ENCODE measurements at places on chromosomes 13 and 19.
A peak's percentile ranks its signal among the peaks of the same experiment; 100 is the strongest.

- no peak overlapping the region for H3K4me3 ChIP-seq
- H3K36me3 ChIP-seq = peaks cover 10% of the 10 kb centered on the region
- no peak overlapping the region for H3K27ac ChIP-seq
- H3K27me3 ChIP-seq = no peaks in the 10 kb centered on the region
- no peak for DNase-seq
Observed at GRCh38 chr13:74335370-74335769, 201.2 kb upstream of the KLF12 start.

- H3K36me3 ChIP-seq = no peaks in the 10 kb centered on the region
- no peak overlapping the region for H3K4me3 ChIP-seq
- H3K27ac ChIP-seq = no peak overlapping the region
- H3K27me3 ChIP-seq = no peaks in the 10 kb centered on the region
Observed at GRCh38 chr19:42052241-42052863, 17.7 kb downstream of the GRIK5 start.

GRCh38 chr13:36862002-36862685, 43.1 kb downstream of the RFXAP start:
- no peak overlapping the region for H3K27ac ChIP-seq
- peaks cover 4% of the 10 kb centered on the region for H3K4me1 ChIP-seq
- H3K36me3 ChIP-seq = no peaks in the 10 kb centered on the region
- peaks cover 29% of the 10 kb centered on the region for H3K27me3 ChIP-seq
- DNase-seq = no peak

GRCh38 chr19:3056417-3057088, 5.7 kb downstream of the TLE5 start:
- H3K36me3 ChIP-seq = peaks cover 38% of the 10 kb centered on the region
- no peaks in the 10 kb centered on the region for H3K27me3 ChIP-seq
- no peak for DNase-seq
- no peak overlapping the region for H3K4me3 ChIP-seq

- H3K27me3 ChIP-seq = no peaks in the 10 kb centered on the region
- H3K4me1 ChIP-seq = no peaks in the 10 kb centered on the region
- no peak for DNase-seq
- H3K36me3 ChIP-seq = peaks cover 90% of the 10 kb centered on the region
- no peak overlapping the region for H3K27ac ChIP-seq
Observed at GRCh38 chr19:11949201-11949600, 15.6 kb upstream of the ZNF763 start.

GRCh38 chr19:50835103-50835784, 1.9 kb upstream of the KLK15 start:
- peaks cover 52% of the 10 kb centered on the region for H3K27me3 ChIP-seq
- H3K4me3 ChIP-seq = peak overlapping the region; percentile 73
- H3K36me3 ChIP-seq = no peaks in the 10 kb centered on the region
- no peak overlapping the region for H3K27ac ChIP-seq
- H3K4me1 ChIP-seq = peaks cover 5% of the 10 kb centered on the region
- DNase-seq = no peak

DNA sequence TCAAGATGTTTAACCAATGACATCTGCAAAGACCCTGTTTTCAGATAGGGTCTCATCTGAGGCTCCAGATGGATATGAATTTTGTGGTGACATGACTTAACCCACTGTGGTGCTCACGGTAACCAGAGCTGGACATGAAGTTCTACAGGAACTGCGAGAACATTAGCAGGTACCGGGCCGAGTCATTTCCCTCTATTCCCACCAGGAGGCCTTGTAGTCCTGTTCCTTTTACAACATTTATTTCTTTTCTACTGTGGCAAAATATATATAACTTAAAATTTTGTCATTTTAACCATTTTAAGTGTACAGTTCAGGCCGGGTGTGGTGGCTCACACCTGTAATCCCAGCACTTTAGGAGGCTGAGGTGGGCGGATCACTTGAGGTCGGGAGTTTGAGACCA, 7.6 kb upstream of the TSPAN16 start:
- peaks cover 15% of the 10 kb centered on the region for H3K27me3 ChIP-seq
- no peak overlapping the region for H3K27ac ChIP-seq
- H3K36me3 ChIP-seq = no peaks in the 10 kb centered on the region
- peaks cover 1% of the 10 kb centered on the region for H3K4me1 ChIP-seq
- no peak for DNase-seq

DNA sequence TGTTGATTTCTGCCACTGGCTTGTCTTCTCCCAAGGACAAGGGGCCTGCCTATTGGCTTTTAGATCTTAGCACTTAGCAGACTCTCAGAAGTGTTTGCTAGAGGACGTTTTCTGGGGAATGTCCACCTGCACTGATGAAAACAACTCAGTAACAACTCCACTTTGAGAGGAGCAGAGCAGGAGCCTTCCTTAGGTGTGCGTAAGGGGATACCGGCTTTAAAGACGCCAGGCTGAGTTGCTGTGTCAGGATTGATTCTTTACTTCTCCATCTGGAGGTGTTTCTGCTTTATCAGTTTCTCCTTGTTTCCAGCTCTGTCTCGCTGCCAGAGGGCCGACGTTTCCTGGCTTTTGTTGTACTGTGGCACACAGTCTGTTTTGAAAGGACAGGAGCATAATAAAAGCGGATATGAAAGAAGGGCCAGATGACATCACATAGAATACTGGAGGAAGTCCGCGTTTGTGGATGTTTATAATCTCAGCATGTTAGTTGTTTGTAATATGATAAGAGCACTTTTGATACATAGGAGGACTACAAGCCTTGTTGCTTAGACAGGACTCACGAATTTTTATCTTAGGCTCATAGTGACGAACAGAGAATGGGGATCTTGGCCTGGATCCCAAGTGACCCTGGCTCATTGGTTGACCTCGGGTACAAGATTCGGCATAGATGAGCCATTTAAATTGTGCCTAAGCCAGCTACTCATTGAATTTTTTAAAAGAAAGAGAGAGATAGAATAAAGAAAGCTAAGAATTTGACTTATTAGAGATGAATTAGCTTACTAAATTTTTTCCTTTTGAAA, 34.6 kb downstream of the COL4A2 start:
- no peaks in the 10 kb centered on the region for H3K36me3 ChIP-seq
- H3K4me3 ChIP-seq = no peak overlapping the region
- no peak overlapping the region for H3K27ac ChIP-seq

DNA sequence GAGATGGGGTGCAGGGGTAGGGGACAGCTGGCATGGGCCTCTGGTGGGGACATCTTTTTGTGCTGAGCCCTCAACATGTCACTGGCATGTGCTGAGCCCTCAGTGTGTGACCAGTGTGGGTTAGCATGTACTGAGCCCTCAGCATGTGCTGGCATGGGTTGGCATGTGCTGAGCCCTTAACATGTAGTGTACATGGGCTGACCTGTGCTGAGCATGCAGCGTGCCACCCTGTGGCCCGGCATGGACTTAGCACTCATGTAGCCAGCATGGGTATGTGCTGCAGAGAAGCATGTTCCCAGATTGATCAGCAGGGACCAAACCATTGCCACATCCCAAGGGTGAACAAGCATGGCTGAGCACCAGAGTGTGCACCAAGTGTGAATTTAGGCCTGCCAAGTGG, 11.5 kb downstream of the HIPK4 start:
- DNase-seq = no peak
- H3K36me3 ChIP-seq = peaks cover 3% of the 10 kb centered on the region
- no peaks in the 10 kb centered on the region for H3K27me3 ChIP-seq
- H3K27ac ChIP-seq = no peak overlapping the region

DNA sequence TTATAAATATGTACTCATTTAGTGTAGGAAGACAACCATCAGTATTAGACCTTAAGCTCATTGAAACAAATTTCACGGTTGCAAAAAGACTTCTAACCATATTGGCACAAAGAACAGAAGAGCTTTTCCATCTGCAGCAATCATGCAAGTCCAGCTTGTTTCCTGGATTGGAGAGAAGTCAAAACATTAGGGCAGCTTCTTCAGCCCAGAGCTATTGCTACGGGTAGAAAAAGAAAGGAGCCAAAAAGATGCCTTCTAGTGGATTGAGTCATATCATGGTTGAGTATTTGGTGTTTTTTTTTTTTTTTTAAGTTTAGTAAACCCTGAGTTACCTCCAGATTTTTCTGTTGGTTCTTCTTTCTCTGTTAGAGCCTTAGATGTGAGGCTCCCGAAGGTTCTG, 99.8 kb downstream of the WDFY2 start:
- H3K27ac ChIP-seq = no peak overlapping the region
- H3K36me3 ChIP-seq = peaks cover 1% of the 10 kb centered on the region
- H3K27me3 ChIP-seq = no peaks in the 10 kb centered on the region
- H3K4me1 ChIP-seq = peaks cover 24% of the 10 kb centered on the region
